ENCODE measurements at places on chromosomes 5 and 9.

DNA sequence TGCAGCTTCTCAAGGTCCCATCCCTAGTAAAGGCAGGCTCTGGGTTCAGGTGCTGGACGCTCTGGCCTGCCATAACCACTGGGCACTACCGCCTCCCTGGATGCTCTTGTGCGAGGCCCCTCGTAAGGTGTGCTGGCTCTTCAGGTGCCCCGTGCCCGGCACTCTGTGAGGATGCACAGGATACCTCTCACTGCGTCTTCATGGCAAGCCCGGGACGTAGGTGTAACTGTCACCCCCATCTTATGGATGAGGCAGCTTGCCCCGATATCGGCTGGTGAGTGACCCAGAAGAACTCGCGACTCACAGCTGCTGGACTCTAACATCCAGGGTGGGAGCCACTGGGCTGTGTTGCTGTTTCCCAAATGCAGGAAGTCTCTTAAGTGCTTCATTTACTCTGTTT, 79.0 kb downstream of the GTF3C4 start:
- DNase-seq = no peak

DNA sequence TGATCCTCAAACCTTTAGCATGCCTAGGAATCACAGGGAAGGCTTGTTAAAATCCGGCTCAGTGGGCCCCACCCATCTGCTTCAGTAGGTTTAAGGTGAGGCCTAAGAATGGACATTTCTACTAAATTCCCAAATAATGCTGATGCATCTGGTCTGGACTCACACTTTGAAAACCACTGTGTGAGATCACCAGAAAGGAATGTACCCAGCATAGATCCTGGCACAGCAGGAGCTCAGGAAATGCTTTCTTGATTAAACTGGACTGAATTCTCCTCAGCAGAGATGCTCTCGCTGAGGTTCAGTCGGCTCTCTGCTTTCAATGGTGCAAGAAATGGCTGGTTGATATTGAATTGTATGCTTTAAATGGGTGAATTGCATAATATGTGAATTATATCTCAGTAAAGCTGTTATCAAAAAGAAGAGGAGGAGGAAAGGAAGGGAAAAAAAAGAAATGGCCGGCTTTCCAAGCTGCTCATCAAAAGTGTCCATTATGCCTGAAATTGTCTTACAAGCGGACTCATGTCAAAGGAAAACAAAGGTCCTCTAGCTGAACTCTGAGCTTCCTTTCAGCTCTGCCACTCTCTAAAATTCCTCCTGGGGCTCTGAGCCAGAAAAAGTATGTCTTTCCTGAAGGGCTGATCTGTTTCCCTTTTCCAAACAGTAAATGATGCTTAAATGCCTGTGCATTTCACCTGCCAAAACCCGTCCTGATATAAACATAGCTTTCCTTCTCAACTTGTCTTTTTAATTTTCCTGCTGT, 77.6 kb upstream of the SAP30L start:
- no peak for DNase-seq

GRCh38 chr9:77588271-77588937, 59.7 kb downstream of the GNA14 start:
- no peak for DNase-seq

DNA sequence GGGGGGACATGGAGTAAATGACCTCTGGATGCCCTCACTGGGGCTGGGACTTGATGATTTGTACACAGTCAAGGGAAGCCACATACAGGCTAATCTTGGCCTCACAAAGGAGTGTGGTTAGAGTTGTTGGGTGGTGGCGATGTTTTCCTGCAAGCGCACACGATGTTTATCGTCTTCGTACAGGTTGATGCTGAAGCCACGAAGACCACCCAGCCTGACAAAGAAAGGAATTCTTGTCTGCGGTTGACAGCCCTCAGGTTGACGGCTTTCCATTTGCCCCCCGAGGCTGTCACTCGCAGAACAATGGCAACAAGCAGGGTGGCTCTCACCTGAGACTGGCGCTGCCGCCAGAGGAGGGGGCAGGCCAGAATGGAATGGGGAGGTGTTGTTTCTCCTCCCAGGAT, 14.1 kb upstream of the XPA start:
- DNase-seq = no peak

DNA sequence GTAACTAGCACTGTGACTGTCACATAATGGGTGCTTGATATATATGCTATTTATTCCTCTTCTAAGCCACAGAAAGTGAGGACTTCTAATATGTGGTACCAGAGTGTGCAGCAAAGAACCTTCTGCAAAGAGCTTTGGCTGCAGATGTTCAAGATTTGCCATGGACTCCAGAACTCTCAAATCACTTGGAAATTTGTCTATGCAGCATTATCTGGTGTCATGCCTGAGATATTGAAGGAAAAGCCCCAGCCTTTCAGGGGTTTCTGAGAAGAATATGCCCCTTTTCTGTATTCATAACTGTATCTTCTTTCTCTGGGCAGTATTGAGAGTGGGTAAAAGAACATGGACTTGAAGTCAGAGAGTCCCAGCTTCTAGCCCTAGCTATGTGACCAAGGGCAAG, 4.8 kb upstream of the G3BP1 start:
- no peak for DNase-seq

DNA sequence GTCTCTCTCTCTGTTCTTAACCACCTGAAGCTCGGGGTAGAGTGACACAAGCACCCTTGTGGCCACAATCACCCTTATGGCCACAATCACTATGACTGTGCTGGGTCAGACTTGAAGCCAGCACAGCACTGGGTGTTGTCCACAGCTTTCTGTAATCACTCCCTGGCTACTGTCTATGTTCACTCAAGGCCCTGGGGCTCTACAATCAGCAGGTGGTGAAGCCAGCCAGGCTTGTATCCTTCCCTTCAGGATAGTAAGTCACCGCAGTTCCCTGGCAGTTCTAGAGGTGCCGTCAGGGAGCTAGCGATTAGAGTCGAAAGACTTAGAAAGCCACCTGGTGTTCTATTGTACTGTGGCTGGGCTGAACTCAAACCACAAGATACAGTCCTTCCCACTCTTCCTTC, 44.2 kb downstream of the GDA start:
- DNase-seq = no peak

DNA sequence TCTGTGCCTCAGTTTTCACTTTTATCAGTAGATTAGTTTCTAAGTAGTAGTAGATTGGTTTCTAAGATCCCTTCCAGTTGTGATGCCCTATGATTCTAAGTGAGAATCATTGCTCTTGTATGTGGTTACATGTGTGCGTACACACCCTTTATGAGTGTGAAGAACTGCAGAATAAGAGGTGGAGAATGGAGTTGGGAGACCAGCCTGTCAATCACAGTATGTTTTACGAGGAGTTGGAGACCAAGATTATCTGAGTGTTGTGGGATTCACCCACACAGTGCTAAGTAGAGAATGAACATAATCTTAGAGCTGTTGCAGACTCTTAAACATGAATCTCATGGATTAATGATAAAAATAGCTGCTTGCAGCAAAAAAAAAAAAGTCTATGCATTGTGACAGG, 37.6 kb downstream of the KIF24 start:
- no peak for DNase-seq

DNA sequence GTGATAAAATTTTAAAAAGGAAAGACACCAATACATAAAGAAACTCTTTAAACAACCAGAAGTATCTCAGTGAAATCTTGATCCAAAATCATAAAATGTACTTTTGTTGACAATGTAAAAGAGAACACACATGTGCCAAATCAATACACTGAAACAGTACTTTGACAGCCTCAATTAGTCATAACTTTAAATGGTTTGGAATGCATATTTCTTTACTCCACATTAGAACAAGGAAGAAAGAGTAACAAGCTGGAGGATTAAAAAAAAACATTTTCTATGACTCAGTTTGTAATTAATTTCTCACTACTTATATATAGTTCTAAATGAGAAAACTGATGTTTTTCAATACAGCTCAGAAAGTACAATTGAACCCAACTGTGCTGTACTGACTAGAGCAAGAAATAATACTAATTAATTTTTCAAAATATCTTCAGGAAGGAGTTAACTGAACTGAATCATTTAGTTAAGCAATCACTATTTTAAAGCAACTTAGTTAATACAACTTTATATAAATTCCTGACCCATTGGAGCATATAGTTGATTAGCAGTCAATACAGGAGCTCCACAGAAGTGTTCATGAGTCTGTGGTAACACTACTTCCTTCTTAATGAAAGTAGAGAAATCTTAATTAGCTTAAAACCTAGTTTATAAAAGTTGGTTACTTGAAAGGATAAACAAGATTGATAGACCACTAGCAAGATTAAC, 101.0 kb downstream of the NR3C1 start:
- no peak for DNase-seq

GRCh38 chr5:83401122-83401731, 70.3 kb upstream of the VCAN start:
- no peak for DNase-seq

DNA sequence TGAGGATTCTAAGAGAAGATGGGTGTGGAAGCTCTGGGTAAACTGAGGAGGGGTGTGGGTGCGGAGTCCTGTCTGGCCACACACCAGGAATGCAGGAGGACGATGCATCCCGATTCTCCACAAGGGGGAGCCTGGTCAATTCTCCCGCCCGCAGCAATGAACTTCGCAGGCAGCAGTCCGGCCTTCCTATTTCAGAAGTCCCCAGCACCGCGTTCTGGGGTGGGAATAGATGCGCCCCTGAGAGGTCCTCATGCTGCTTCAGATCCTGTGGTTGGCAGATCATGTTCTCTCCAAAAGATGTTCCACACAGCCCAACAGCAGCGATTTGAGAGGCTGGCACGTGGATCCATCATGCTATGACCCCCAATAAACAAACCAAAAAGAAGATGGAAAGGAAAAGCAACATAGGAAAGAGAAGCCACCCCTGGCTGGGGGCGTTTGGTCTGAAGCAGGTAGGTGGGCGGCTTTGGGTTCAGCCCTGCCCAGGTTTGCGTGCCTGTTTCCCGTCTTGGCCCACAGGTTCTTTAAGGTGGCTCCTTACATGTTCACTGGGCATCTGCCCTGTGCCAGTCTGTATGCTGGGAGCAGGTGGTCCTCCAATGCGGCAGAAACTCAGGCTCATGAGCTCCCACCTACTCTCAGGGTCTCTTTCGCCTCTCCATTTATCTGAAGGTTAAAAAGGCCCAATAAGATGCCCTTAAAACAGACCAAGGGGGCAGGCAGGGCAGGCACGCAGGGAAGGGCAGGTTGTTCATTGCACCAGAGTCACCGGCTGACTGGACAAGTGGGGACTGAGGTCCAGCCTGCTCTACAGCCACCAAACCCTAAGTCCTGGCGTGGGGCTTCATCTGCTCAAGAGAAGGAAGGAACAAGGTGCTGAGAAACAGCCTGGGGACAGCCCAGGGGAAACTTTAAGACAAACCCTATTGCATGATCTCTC, 171.6 kb downstream of the PAX5 start:
- no peak for DNase-seq

- no peak for DNase-seq
Observed at GRCh38 chr9:10230512-10230911, 382.3 kb downstream of the PTPRD start.

DNA sequence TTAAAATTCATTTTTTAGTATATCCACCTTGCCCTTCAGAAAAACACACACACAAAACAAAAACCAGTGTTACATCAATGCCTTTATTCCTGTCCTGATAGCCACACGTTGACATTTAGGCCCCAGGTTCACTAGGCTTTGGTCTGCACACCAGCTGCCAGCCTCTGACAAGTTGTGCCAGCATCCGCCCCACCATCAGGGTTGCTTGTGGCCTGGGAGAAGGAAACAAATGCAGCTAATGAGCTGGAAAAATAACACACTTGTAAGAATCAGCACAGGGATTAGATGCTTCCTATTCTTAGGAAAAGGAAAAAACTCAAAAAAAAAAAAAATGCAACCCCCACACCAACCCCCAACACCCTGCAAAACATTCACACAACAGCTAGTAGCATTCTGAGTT, 404.0 kb upstream of the GRIA1 start:
- DNase-seq = no peak

- DNase-seq = no peak
Observed at GRCh38 chr5:180088561-180088960, 17.0 kb upstream of the RNF130 start.

DNA sequence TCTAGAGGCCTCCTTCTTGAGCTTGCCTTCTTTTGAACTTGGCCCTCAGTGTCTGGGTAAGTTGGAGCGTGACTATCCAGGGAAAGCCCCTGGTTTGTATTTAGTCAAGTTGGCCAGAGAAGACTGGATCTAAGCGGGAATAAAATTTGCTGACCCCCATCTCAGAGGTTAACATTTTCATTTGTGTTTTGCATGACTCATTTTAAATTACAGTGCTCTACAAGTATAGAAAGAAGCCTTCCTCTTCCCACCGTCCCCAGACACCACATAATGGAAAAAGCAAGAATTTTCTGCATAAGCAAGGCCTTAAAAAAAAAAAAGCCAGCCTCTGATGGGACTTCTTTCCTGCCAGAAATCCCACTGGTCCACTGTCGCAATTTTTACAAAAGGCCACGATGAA, 27.2 kb downstream of the PIK3R1 start:
- no peak for DNase-seq

DNA sequence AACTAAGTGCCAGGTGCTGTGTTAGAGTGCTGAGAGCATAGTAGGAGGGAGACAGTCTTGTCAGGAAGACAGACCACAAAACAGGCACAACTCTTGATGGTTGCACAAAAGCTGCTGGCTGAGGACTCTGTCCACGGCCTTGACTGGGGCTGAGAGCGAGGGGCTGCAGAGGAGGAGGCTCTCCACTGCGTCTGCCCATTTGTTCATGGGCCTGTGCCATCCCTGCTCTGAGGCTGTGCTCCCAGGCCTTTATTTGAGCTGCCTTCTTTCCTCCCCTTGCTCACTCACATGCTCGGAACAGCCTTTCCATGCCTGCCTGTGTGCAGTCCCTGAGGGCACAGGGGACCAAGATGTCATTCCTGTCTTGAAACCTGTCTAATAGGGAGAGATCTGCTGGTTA, 147.8 kb downstream of the CACNA1B start:
- no peak for DNase-seq

DNA sequence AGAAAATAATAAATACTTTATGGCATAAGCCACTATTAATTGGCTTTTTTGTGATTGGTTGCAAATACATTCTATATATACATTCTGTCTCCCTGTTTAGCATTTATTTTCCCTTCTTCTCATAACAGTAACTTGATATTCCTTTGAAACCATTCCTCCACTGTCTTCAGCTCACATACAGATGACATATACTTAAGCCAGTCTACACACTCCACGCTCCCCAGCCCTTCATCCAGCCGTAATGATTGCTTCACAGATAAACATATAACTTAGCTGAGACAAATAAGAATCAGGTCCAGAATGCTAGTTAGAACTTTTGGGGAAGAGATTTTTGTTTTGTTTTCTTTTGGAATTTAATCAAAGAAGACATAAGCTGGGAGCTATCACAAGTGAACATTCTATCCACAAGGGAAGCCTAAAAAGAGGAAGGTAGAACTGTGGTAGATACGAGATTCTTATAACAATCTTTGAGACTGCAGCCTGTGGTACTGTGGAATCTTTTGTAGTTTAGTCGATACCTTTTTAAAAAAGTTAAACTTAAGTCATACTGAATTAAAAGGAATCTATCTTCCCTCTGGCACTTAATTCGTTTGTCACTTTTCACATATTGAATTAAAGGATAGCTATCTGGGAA, 365.1 kb upstream of the PRR16 start:
- DNase-seq = no peak

- no peak for DNase-seq
Observed at GRCh38 chr5:171525085-171525484, 105.6 kb downstream of the FGF18 start.

Data from omental fat pad (tissue), 4 donors.